Right ventricle myocardium superior (tissue), 1 donor: ENCODE measurements at places on chromosomes 16 and 17. TPM values are rescaled to one million over a fixed set of nuclear protein-coding genes. Genes with fewer than 3 reads are reported as not detected.

DNA sequence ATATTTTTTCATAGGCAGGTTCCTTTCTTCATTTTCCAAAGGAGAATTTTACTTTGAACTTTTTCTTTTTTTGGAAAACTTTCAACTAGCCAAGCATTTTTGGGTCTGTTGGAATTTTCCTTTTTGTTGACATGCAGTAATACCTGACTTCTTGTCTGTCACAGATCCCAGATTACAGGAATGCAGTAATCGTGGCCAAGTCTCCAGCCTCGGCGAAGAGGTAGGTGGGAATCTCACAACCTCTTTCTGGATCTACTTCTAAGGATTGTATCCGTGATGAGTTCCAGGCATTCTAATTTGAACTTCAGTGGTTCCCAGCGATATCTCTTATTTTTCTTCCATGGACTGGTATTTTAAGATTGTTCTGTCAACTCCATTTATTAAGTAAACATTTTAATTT lies 31.7 kb downstream of the PRPSAP2 start:
- DNase-seq: no peak

DNA sequence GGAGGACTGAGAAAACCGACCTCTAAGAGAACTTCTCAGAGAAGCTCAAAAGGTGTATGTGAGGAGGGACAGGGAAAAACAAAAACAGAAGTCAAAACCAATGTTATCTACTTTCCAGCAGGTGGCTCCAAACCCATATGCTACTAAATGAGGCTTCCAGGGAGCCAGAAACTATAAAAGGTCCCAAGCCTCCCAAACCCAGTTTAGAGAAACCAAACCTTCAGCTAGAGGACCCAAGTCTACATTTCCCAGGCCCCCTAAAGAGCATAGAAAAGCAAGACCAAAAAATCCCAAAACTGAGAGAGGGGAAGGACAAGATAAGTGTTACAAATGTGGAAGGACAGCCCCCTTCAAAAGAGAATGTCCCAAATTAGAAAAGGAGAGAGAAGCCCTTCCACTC lies 3.7 kb downstream of the HPR start:
- DNase-seq: no peak

- no peak for DNase-seq
These were observed 14.7 kb upstream of the XYLT2 start for GRCh38 chr17:50331085-50331791.

DNA sequence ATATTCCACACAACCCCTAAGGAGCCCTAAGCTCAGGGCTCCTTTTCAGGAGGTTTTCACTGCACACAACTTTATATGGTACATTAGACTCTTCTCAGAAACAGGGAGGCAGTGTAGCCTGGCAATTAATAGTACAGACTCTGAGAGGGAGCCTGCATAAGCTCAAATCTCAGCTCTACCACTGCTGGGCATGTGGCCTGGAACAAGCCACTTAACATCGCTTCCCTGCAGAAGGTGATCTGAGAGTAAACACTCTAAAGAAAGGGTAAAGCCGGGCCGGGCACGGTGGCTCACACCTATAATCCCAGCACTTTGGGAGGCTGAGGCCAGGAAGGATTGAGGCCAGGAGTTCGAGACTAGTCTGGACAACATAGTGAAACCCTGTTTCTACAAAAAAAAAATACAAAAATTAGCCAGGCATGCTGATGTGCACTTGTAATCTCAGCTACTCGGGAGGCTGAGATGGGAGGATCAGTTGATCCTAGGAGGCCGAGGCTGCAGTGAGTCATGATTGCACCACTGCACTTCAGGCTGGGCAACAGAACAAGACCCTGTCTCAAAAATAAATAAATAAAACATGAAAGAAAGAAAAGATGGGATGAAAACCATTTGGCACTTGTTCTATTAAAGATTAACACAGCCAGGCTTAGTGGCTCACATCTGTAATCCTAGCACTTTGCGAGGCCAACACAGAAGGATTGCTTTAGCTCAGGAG lies 70.7 kb upstream of the DNAJA2 start:
- peak; percentile 54 for DNase-seq

The TMEM238L gene
- total RNA-seq: not detected

DNA sequence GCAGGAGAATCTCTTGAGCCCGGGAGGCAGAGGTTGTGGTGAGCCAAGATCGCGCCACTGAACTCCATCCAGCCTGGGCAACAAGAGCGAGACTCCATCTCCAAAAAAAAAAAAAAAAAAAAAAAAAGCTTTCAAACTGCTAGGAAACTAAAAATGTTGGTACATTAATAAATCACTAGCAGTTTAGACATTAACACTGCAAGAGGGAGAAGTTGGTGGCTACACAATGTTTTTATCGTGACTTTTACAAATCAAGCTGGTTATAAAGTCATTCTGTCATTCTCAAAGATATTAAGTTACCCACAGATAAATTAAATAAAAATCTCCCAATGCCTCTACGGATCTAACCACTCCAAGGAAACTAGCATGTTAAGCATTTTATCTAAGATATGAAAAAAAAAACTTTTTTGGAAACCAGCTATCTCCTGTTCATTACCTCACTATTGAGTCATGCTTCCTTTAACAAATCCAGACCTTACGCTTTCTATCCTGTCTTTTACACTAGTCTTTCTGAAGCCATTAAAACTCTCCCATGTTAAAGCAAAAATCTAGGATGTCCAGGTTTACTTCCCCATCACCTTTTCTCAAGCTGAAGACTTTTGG lies 85.9 kb upstream of the SMURF2 start:
- no peak for DNase-seq

- no peak for DNase-seq
These were observed 1.3 kb downstream of the C17orf58 start for GRCh38 chr17:67994817-67995569.

DNA sequence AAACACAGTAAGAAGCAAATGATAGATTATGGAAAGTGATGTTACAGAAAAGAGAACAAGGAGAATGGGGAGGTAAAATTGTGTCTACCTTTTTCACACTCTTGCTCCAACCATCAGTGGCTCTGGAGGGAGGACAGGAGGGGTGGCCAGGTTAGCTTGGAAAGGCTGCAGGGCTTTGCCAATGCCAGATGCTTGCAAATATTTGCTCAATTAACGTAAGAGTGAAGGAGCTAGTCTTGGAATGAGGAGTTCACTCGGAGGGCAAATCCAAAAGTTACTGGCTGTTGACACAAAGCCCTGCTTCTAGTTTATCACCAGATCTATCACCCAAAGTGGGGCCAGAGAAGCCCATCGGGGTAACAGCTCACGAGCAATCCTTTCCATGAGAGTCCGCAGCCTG lies 7.4 kb upstream of the TNRC6C start:
- DNase-seq: no peak

GRCh38 chr16:88552815-88553214 lies 17.4 kb upstream of the ZC3H18 start:
- DNase-seq: no peak

- no peak for DNase-seq
These were observed 370.8 kb downstream of the SEC14L1 start for GRCh38 chr17:77511514-77512061.

The PPY gene
- total RNA-seq: not detected

The SPATA22 gene
- total RNA-seq: 0.51 TPM

The SDR42E2 gene
- not detected for total RNA-seq

The TEKT1 gene
- not detected for total RNA-seq

DNA sequence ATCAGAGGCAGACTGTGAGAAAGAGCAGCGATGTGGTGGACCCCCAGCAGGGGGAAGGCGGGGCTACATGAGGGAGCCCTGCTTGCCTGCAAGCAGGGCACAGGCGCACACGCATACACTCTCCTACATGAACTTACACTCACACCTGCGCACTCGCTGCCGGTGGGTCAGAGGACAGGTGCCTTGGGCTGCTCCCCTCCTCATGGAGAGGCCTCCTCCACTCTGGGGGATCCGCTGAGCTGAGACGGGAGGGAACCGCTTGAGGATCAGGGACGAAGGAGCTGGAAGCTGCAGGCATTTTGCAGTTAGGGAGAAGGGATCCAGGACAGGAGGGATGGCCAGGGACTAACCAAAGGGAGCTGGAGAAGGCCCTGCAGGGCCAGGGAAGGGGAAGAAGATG lies 14.2 kb downstream of the OSBPL7 start:
- no peak for DNase-seq

DNA sequence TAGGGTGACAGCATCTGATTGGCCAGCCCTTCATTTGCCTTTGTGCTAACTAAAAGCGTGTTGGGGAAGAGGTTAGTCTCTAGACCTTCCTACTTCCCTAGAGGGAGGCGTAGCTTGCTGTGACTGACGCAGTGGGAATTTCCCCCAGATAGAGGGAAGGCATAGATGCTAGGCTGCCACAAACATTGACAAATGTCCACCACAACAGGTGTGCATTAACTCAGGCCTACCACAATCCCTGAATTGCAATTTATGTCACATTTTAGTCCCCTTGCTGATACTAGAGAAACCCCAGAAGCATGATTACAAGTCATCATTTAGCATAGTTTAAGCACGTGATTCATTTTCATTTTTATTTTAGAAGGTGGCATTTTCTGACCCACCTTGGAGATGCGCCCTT lies 76.3 kb upstream of the WSB1 start:
- no peak for DNase-seq

GRCh38 chr16:81595629-81596292 lies 151.2 kb downstream of the CMIP start:
- DNase-seq: no peak

The RDM1 gene
- not detected for total RNA-seq

GRCh38 chr16:2519711-2520080 lies 475 bp upstream of the AMDHD2 start:
- no peak for DNase-seq

DNA sequence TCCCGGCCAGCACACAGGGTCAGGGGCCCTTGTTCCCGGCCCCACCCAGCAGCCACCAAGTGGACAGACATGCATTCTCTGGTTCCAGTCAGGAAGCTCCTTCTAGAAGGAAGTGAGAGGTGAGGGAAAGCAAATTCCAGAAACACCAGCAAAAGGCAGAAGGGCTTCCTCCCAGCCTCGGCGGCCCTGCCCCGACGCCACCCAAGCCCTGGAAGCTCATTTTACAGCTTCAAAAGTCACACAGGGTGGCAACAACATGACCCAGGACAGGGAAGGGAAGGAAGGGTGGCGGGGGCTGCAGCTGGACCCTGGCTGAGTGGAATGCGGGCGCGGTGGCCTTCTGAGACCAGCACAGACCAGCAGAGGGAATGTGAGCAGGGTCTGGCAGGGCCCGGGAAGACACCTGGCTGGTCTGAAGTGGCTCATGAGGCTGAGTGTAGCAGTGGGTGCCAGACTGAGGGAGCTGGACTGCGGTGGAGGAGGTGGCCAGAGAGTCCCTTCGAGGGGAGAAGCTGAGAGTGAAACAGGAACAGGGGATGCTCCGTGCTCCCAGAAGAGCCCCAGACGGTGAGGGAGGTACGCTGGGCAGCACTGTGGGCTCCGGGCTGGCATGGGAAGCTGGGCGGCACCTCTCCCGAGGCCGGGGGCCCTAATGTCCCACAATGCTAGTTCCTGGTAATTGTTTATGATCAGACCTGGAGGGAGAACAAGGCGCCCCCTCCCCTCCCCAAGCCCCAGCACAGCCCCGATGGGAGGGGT lies 1.9 kb upstream of the UNC13D start:
- no peak for DNase-seq

GRCh38 chr17:38559051-38559879 lies 46.5 kb downstream of the SRCIN1 start:
- peak; percentile 87 for DNase-seq

- DNase-seq: no peak
These were observed 31.3 kb downstream of the SPOP start for GRCh38 chr17:49646391-49647255.

The TPPP3 gene
- 8.9 TPM for total RNA-seq

DNA sequence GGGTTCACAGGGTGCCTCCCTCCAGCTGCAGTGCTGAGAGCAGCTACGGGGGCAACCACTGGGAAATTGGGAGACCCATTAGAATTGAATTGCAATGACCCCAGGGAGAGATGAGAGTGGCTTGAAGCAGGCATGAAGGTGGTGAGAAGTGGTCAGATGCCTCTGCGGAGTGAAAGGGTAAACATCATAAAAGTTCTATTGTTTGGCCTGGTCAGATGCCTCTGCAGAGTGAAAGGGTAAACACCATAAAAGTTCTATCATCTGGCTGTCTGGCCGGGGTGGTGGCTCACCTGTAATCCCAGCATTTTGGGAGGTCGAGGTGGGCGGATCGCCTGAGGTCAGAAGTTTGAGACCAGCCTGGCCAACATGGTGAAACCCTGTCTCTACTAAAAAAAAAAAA lies 53.5 kb downstream of the TNFRSF13B start:
- DNase-seq: no peak

- DNase-seq: no peak
These were observed 137.9 kb upstream of the IRX5 start for GRCh38 chr16:54792811-54793210.

DNA sequence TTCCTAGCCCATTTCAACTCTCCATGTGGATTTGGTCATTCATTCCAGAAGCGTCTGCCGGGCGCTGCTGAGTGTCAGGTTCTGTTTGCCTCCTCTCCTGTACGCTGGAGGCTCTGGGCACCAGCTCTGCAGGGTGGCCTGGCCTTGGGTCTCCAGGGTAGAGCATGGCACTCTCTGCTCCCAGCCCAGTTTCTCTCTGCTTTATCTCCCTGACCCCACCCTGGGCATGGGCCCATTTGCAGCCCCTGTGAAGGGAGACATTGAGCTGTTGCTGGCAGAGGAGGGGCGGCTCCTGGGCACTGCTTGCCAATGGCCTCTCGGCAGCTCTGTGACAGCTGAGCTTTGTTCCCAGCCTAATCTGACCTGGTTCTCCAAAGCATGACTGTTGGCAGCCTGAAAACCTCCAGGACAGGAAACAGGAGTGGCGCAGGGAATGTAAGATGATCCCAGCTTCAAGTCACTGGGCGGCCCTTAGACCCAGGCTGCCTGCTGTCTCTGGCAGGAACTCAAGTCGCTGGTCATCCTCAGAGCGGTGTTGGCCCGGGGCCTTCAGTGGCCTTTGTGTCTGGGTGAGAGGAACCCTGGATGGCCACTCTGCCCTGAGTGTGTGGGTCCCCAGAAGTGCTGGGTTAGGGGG lies 146.8 kb downstream of the SEC14L1 start:
- DNase-seq: peak; percentile 74

- no peak for DNase-seq
These were observed 23.4 kb downstream of the DCAF7 start for GRCh38 chr17:63573634-63574033.

The CCL8 gene
- total RNA-seq: not detected

GRCh38 chr16:86063760-86064405 lies 164.9 kb downstream of the IRF8 start:
- DNase-seq: no peak

DNA sequence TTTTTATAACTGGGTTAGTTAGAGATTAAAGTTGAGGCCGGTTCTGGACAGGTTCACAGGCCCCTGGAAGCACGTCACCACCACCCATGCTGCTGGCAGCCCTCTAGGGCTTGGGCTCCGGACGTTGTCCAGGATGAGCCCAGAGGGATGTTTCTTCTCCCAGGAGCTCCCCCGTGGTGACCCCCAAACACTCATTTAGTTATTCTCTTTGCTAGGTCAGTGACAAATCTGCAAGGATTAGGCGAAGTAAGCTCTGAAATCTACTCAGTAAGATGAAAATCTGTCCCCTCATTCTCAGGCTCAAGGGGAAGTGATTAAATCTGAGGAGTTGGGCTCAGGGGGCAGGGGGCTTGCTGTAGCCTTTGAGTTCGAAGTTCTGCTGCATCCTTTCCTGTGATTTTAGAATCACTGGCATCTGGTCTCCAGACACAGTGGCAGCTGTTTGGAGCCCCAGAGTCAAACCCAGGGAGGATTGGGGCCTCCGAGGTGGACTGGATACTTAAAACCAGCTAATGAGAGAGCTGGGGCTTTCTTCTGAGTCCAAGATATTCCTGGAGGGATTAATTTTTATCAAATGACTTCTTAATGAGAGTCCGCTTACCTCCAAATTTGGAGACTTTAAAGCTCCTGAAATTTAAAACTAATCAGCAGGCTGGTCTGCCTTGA lies 49.2 kb upstream of the HS3ST2 start:
- no peak for DNase-seq

The ZNF385C gene
- total RNA-seq: 0.16 TPM
